ENCODE measurements at places on chromosomes 4 and X.

- no peak for DNase-seq
These were observed 101.3 kb downstream of the RTL5 start for GRCh38 chrX:72030431-72030830.

DNA sequence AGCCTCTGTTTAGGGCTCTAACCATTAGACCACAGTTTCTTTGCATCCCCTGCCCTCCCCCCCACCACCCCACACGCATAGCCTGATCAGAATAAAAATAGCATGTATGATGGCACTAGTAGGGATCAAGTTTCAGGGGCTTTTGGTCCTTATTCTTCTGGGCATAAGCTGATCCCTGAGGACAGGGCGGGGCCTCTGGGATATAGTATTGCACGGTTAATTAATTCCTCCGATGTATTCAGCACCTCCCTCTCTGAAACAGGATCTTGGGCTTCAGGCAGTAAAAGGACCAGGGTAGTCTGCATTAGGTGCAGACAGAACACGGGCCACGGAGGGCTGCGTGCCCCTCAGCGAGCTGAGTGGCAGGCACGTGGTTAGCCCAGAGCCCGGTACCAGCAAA lies 57.1 kb downstream of the ELF4 start:
- DNase-seq = no peak

DNA sequence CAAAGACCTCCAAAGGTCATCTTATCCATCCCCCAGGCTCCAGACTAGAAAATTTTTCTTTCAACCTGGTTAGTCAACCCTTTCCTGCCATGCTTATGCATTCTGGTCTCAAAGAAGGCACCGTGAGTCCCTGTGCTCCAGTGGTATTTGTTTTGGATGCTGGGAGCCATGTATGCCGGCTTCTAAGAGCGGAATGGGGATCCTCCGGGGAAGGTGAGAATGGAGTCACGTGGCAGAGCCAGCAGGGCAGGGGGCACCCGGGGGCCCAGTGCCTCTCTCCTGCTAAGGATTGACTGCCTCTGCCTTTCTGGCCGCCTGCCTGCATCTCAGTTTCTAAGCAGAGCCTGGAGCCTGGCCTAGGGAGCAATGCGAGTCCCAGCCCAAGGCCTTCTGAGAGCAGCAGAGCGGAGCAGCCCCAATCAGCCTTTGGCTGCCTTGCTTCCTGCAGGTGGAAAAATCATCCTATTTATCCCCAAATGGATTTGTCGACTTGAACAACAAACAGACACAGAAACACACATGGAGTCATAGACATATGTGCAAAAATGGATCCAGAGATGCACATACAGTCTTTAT lies 141.0 kb downstream of the PJA1 start:
- no peak for DNase-seq

DNA sequence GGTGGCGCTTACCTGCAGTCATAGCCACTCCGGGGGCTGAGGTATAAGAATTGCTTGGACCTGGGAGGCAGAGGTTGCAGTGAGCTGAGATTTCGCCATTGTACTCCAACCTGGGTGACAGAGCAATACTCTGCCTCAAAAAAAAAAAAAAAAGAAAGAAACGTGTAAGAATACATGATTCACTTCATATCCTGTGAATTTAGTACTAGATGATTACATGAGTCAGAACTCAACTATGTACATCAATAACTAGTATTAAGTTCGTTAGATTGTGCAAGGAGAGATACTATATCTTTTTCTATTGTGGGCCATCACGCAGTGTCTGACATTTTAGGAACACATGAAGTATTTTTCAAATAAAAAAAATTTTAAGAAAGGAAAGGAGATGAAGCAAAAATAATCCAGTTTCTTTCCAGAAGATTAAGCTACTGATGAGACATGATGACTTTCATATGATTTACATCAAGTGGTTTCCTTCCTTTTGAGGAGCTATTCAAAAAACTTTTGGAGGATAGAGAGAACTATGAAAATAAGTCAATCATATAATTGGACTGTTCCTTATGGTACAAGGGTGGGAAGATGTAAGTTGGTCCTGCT lies 64.7 kb upstream of the EXOC1L start:
- no peak for DNase-seq

DNA sequence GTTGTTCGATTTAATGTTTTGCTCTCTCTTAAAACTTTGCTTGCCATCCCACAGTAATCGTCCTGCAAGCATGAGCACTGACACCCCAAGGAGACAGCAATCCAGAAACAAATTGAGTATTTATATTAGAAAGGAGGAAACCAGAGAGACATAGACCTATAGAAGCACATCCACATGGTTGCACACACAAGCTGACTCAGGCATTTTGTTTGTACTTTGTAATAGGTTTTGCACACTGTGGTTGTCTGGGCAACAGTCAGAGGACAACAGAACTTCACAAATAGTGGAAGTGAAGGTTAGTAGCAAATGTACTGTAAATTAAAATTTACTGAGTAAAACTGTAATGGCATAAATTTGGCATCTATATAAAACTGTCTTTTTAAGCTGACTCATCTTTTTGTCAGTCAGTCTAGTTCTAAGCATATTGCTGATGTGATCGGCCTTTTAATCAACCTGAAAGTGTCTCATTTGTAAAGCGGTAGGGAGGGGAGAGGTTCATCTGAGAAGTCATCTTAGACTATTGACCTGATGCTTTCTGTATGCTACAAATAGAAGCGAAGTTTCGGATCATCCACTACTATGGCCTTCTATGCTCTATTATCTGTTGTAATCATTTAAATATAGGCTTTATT lies 1624.7 kb downstream of the ARAP2 start:
- DNase-seq = no peak

GRCh38 chrX:154732421-154733065 lies 18.3 kb downstream of the GAB3 start:
- no peak for DNase-seq

GRCh38 chr4:42487230-42487629 lies 89.9 kb downstream of the SHISA3 start:
- no peak for DNase-seq

DNA sequence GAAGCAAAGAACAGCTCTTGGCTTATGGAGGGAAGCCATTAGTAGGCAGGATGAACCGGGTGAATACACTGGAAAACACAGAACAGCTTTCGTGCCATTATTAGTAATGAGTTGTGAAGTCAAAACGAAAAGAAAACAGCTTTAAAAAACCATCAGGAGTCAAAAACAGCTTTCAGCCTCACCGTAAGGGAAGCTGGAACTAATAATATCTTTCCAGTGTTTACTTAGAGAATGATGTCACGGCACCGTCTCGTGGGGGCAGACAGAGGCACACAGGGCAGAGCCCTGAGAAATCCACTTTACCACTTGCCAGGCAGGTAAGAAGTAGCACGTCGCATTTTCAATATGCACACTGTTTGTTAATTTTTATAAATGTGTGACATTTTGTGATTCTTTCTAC lies 37.9 kb upstream of the HMX1 start:
- DNase-seq = no peak

GRCh38 chrX:15870310-15870709 lies 15.7 kb upstream of the AP1S2 start:
- DNase-seq = no peak

DNA sequence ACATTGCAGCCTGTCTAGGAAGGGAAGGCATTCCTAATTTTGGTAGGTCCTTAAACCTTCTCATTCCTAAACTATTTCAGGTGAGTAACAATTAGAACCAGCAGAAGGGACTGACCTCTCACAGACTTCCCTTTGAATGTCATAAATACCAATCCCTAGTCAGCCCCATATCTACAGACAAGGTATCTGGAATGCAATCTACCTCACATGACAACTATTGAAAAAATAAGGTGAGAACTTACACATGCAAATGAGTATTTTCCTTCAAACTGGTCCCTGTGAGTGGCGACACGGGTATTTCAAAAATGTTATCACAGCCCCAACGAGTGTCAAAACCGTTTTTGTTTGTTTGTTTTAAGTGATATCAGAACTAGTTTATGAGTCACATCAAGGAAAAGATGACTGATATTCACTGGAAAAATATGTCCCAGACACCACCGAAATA lies 102.4 kb upstream of the VCX2 start:
- DNase-seq = no peak

GRCh38 chr4:137934911-137935310 lies 307.2 kb downstream of the SLC7A11 start:
- peak; percentile 61 for DNase-seq

- no peak for DNase-seq
These were observed 162.7 kb upstream of the MBNL3 start for GRCh38 chrX:132651421-132652086.

- DNase-seq = no peak
These were observed 2.9 kb upstream of the EIF1AX start for GRCh38 chrX:20144491-20144890.

DNA sequence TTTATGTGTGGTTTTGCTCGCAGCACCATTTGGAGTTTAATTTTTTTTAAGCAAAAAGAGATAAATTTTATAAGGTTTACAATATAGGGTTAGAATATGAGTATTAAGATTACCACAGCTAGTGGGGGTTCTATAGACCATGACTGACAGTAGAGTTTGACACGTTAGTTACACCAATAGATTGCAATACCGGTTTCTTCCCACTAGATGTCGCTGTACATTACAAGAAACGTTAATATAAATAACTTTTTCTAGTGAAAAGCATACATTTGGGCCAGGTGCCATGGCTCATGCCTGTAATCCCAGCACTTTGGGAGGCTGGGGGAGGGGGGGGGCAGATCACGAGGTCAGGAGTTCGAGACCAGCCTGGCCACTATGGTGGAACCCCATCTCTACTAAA lies 433.6 kb downstream of the MAGEB5 start:
- DNase-seq = no peak

GRCh38 chr4:67397931-67398330 lies 147.4 kb downstream of the CENPC start:
- DNase-seq = no peak

DNA sequence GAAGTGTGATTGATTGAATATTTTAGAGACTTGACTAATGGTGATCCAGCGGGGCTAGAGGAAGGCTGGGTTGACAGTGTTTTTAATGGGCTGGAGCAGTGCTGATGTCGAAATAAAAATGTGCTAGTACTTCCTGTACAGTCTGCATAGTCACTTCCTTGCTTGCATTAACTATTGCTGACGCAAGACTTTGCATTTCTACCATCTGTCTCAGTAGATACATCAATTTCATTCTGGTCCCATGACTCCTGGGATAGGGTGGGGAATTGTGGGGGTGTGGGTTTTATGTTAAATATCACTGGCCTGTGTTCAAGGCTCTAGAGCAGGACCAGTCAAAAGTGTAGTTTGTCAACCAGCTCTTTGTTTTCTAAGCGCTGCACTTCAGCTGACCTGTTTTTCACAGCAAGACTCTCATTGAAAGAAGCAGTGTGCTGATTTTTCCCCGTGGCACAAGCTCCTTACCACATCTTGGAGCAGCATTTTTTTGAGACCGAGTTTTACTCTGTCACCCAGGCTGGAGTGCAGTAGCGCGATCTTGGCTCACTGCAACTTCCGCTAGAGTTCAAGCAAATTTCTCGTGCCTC lies 35.2 kb upstream of the PHEX start:
- DNase-seq = no peak

DNA sequence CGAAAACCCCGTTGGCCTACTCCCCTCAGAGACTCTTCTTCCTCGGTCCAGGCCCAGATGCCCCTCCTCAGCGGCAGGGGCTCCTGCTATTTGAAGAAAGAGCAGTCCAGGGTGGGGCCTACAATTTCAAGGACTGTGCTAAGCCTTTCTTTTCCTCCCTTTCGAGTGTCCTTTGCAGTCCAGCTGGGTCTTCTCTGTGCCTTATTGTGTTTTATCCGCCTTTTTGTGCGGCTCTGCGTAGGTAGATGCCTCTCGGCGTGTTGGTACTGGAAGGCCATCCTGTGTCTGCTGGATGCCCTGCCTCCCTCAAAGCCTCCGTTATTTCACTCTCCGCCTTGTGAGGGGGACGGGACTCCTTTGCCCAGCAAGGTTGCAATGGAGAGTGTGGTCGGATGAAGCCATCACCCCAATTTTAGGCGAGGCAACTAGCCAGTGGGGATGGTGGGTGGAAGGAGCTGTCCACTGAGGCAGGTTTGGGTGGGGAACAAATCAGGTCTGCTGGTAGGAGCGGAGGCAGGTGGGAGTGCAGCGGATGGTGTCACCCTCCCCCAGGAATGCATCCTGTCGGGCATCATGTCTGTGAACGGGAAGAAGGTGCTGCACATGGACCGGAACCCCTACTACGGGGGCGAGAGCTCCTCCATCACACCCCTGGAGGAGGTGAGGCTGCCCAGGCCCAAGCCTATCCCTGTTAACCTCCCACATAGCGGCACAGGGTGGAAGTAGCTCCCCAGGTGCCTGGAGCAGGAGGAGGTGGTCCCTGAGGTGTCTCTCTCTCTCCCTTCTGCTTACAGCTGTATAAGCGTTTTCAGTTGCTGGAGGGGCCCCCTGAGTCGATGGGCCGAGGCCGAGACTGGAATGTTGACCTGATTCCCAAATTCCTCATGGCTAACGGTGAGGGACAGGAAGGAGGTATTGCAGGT lies 1.3 kb downstream of the GDI1 start:
- no peak for DNase-seq

DNA sequence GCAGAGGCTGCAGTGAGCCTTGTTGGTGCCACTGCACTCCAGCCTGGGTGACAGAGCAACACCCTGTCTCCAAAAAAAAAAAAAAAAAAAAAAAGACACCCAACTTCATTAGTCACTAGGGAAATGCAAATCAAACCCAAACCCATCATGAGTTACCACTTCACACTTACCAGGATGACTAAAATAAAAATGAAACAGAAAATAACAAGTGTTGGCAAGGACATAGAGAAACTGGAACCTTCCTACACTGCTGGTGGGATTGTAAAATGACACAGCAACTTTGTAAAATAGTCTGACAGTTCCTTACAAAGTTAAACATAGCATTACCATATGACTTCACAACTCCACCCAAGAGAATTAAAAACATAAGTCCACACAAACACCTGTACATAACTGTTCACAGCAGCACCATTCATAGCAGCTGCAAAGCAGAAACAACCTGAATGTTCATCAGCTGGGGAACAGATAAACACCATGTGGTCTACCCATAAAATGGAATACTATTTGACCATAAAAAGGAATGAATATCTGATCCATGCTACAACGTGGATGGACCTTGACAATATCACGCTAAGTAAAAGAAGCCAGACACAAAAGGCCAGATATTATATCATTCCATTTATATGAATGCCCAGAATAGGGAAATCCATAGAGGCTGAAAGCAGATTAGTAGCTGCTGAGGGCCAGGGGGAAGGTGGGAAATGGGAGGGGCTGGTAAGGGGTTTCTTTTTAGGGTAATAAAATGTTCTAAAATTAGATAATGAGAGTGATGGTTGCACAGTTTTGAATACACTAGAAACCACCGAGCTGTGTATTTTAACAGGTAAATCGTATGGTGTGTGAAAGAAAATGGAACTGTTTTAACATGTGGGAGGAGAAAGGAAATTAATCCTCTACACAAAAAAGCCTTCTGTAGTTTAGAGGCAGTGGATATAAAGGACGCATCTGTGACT lies 18.3 kb downstream of the CD99L2 start:
- DNase-seq = no peak

- no peak for DNase-seq
These were observed 49.4 kb downstream of the ARHGEF6 start for GRCh38 chrX:136731207-136731782.

- no peak for DNase-seq
These were observed 19.0 kb upstream of the PDE5A start for GRCh38 chr4:119647558-119647957.

GRCh38 chr4:7256984-7257810 lies 64.9 kb downstream of the SORCS2 start:
- peak; percentile 64 for DNase-seq

GRCh38 chr4:184066584-184067300 lies 150.9 kb downstream of the ENPP6 start:
- no peak for DNase-seq

GRCh38 chr4:182916483-182917181 lies 554 bp downstream of the DCTD start:
- no peak for DNase-seq

Data from DMS 273 treated with DMSO at 0.1 percent for 48 hours (cell line).